ENCODE measurements at places on chromosomes 3 and 15.

GRCh38 chr15:73784291-73784690 is 31.1 kb upstream of the INSYN1 start:
- DNase-seq: no peak

DNA sequence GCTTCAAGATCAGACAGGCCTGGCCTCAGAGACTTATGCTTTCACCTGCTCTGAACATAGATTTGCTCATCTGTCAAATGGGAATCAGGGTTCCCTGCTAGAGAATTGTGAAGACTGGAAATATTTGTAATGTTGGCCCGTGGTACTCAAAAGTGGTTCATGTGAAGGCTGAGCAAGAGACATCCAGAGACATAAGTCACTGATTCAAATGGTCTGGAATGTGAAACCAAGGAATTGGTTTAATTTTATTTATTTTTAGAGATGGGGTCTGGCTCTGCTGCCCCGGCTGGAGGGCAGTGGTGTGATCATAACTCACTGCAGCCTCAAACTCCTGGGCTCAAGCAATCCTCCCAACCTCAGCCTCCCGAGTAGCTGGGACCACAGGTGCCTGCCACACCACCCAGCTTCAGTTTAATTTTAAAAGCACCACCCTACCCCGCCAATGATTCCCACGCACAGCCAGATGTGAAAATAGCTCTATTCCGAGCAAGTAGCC is 60.1 kb downstream of the DAPK2 start:
- DNase-seq: no peak

DNA sequence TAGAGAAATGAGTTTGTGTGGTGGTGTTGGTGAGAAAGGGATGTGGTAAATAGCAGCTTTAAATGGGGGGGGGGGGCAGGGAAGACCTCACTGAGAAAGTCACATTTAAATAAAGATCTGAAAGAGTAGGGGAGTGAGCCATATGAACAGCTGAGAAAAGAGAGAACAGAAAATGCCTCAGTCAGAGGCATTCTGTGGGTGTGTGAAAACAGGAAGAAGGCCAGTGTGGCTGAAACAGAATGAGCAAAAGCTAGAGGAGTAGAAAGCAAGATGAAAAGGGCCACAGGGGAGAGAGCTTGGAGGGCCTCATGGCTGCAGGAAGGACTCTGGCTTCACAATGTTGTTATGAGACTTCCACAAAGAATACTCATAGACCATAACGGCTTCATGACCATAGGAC is 783.3 kb downstream of the ZPLD1 start:
- no peak for DNase-seq

DNA sequence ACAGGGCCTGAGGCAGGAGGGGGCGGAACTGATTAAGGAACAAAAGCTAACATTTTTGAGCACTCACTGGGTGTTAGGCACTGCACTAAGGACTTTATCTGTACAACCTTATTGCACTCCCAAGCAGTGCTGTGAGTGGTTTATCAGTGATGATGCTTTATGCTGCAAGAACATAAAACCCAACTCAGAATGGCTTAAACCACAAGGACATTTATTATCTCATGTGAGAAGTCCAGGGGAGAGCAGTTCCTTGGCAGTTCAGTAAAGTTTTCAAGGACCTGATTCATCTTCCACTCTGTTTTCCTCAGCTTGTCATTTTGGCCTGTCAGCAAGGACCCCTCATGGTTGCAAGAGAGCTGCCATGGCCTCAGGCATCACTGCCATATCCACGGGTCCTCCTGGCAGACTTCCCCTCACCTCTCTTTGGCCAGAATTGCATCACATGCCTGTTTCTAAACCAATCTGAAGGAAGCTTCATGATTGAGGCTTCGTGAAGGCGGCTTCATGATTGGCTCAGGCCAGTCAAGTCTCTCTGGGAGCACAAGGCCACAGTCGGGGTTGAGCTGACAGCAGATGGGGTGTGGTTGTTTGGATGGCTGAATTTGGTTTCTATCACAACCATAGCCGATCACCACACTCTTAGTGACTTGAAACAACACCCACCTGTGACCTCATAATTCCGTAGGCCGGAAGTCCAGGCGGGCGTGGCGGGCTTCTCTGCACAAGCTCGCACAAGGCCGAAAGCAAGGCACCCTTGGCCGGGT is 15.8 kb downstream of the EFCC1 start:
- DNase-seq: no peak

DNA sequence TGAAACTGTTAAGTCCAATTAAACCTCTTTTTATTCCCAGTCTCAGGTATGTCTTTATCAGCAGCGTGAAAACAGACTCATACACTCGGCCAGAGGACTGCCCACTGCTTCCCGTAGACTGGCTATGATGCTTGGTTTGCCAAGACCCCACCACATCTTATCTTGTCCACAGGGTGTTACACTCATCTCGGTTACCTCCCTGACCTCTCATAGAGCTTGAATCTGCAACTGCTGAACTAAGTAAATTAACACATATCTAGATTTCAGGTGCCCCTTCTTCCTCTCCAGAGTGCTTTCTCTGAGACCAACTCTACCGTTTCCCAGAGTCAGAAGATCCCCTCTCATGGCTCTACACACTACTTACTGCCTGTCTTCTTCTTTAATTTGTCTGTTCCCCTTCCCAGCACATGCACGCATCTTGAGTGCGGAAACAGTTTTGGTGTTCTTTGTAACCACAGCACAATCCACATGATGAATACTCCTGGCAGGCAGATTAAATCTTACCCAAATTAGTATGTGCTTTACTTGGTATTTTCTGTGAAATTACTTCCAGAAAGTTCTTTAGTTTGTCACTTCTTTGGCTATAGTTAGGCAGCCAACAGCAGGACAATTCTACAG is 49.7 kb downstream of the CD200 start:
- DNase-seq: no peak

- no peak for DNase-seq
These were observed 280.1 kb downstream of the NEK10 start for GRCh38 chr3:27089068-27089467.

DNA sequence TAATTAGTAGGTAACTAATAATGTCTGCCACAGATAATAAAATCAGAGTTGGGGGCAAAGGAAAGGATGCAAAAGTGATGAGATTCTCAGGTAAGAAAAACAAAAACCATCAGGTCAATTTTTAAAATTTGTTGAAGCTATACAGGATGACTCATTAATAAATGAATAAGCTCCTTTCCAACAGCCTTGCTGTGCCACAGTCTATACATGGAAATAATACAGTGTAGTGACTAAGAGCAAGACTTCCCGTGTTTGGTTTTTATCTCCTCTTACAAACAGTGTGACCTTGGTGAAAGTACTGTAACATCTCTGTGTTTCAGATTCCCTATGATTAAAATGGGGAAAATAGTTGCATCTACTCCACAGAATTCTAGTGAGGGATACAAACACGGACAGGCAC is 331.6 kb downstream of the PYDC2 start:
- DNase-seq: no peak

DNA sequence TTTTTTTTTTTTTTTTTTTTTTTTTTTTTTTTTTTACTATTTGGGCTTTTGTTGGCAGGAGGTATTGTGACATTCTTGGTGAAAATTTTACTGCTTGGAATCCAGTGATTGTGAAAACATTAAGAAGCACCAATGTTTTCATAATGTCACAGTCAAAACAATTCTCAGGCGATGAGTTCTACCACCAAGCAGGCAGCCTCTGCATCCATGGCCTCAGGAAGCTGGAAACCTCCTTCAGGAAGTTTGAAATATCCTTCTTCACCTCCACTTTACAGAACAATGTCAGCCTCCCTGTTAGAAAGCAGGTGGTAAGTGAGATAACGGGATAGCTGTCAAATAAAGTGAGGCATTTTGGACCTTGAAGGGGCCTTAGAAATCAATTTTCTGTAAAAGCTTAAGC is 98.3 kb downstream of the MEX3B start:
- no peak for DNase-seq

GRCh38 chr3:81585056-81585455 is 176.4 kb downstream of the GBE1 start:
- no peak for DNase-seq

GRCh38 chr15:74801311-74801997 is 11.2 kb upstream of the LMAN1L start:
- DNase-seq: no peak

DNA sequence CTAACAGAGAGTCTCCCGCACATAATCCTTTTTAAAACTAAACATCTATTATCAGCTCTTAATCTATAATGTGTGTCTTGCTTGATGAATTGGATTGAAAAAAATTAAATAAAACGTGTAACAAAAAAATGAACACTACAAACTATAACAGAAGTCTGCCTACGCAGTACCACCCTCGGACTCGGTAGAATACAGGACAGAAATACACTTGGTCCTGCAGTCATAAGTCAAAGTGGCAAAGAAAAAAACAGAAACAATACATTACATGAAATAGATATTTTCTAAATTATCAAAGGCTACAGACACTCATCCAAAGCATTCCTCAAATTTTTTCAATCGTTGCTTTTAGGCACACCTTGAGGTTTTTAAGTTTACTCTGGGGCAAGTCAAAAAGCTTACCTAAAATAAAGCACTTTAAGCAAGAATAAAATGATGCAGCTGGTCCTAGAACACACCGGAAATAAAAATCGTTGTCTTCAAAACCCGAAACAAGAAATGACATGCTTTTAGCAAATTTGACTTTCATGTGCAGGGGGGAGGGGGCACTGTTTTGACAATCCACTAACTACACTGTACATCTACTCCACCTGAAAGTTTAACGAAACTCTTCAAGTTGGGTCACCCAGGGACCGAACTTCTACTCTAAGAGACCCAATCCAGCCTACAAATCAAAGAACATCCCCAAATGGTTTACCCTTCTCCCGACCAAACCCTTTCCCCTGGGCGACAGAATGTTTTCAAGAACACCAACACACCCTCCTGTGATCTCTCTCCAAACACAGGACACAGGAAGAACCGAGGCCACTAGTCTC is 1.3 kb downstream of the ADAM10 start:
- no peak for DNase-seq

- no peak for DNase-seq
These were observed 151.3 kb downstream of the CFAP20DC start for GRCh38 chr3:58898513-58898912.

DNA sequence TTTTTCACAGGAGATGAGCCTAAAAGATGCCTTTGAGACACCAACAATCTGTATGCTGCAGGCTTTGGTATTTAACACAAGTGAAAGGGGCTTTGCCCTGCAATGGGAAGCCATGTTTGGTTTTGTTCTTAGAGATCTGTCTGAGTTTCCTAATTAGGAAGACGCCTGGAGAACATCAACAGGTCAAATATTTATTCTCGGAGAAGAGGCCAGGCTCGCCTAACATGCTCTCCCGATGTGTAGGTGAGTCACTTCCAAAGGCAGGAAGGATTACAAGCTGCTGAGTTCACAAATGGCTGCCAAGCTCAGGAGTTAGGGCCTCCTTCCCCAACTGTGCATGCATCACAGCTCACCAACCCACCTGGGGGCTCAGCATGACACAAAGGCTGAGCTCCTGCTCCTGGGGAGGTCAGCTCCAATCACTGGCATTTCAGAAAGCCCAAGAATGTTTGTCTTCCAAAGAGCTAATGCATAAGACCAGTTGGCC is 119.5 kb upstream of the PRICKLE2 start:
- no peak for DNase-seq

All from stimulated activated CD4-positive, alpha-beta T cell treated with anti-CD3 and anti-CD28 coated beads, Interleukin-1b, Interleukin-23, amount 100 ng/mL, for 1 hour (primary cell).